ENCODE measurements at places on chromosomes 3 and 15. TPM values are rescaled to one million over a fixed set of nuclear protein-coding genes. Genes with fewer than 3 reads are reported as not detected.

The DUOXA1 gene
- 15.1 TPM for polyA plus RNA-seq

The PLCB2 gene
- 1.1 TPM for polyA plus RNA-seq

The SLC25A26 gene
- polyA plus RNA-seq: 28.9 TPM

The CYP1A1 gene
- 4.8 TPM for polyA plus RNA-seq

The CD200R1L gene
- polyA plus RNA-seq: not detected

The TERC gene
- polyA plus RNA-seq: 0.69 TPM

GRCh38 chr3:127787571-127788365 lies 34.5 kb downstream of the MGLL start:
- no peak for DNase-seq
- H3K4me1 ChIP-seq: peaks cover 28% of the 10 kb centered on the region
- H3K27ac ChIP-seq: no peak overlapping the region
- H3K4me3 ChIP-seq: no peak overlapping the region
- no peaks in the 10 kb centered on the region for H3K27me3 ChIP-seq

GRCh38 chr3:195555110-195555509 lies 12.0 kb upstream of the PPP1R2 start:
- no peaks in the 10 kb centered on the region for H3K36me3 ChIP-seq
- H3K4me3 ChIP-seq: no peak overlapping the region
- peaks cover 4% of the 10 kb centered on the region for H3K27me3 ChIP-seq
- no peaks in the 10 kb centered on the region for H3K4me1 ChIP-seq
- DNase-seq: no peak

GRCh38 chr3:134857776-134858362 lies 62.8 kb downstream of the EPHB1 start:
- no peak overlapping the region for H3K27ac ChIP-seq
- DNase-seq: no peak
- H3K4me3 ChIP-seq: no peak overlapping the region
- H3K27me3 ChIP-seq: no peaks in the 10 kb centered on the region

DNA sequence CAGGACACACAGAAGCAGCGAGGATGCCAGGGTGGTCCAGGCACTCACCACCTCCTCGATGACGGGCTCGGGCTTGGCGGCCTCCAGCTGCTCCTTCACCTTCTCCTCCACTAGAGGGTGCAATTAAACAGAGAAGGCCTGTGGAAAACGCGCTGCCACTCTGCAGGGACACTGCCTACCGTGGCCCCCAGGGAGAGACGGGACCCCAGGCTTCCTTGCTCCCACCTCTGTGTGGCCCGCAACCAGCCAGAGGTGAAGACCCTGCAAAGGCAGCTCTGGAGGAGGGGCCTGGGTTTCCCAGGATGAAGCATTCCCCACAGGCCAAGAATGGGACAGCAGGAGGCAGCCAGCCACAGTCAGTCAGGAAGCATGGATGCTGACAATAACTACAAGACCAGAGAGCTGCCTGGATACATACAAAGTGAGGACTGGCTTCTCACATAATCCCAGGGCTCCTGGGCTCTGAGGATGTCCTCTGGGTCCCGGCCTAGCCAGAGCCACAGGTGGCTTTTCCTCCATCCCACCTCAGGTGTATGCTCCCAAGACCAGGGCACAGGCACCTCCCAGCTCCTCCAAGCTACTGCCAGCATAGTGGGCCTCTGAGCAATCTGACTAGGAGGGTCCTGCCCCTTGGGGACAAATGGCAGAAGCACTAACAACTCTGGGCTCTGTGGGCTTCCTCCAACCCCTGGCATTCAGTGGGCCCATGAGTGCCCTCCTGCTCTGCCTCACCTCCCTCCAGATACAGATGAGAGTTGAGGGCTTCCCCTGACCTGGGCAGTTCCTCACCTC lies 46.2 kb downstream of the PTH1R start:
- H3K27ac ChIP-seq: no peak overlapping the region
- no peaks in the 10 kb centered on the region for H3K27me3 ChIP-seq
- no peaks in the 10 kb centered on the region for H3K4me1 ChIP-seq
- no peak for DNase-seq

DNA sequence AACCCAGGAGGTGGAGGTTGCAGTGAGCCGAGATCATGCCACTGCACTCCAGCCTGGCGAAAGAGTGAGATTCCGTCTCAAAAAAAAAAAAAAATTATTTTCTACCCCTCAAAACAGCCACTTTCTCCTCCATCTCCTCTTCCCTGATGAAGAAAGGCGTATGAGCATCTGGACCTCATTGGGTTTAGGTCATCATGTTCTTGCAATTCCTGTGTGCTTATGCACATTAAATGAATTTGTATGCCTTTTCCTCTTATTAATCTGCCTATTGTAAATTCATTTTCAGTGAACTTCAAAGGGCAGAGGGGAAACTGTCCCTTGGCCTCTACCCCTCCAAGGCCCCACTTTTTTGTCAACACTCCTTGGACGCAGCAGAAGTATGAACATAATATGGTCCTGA lies 117.8 kb downstream of the RPLP1 start:
- no peak overlapping the region for H3K4me3 ChIP-seq
- H3K27ac ChIP-seq: no peak overlapping the region
- no peak for DNase-seq
- H3K27me3 ChIP-seq: peaks cover 33% of the 10 kb centered on the region
- no peaks in the 10 kb centered on the region for H3K4me1 ChIP-seq

DNA sequence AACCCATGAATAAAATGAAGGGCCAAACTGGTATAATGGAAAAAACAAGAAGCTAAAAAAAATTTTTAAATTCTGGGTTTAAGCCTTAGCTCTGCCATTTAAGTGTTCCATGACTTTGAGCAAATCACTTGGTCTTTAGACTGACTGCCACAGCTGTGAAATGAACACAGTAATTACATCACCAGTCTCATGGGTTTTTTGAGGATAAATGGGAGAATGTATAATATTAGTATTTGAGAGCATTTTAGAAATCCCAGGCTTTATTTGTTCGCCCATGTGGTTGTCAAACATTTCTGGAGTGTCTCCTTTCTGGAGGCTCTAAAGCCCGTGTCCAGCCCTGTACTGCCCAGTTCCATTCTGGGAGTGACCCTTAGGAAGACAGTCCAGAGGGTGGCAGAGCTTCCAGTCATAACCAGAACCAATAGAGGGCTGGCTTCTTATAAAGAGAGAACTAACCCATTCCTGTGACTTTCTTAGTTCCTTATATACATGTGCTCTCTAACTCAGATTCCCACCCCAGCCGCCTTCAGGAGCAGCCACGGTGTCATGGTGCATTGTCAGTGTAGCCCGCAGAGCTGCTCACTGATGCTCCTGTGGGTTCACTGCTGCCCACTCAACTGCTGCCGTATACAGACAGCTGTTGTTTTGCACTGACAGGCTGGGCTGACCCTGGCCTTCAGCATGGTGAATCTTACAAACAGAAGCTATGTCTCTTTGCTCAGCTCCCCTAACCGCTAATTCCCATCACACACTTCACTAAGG lies 44.7 kb downstream of the BOC start:
- H3K27ac ChIP-seq: no peak overlapping the region
- no peaks in the 10 kb centered on the region for H3K4me1 ChIP-seq
- H3K4me3 ChIP-seq: no peak overlapping the region
- DNase-seq: no peak
- H3K27me3 ChIP-seq: no peaks in the 10 kb centered on the region

- no peaks in the 10 kb centered on the region for H3K36me3 ChIP-seq
- DNase-seq: no peak
- peaks cover 25% of the 10 kb centered on the region for H3K27me3 ChIP-seq
- H3K27ac ChIP-seq: no peak overlapping the region
- H3K4me3 ChIP-seq: no peak overlapping the region
- no peaks in the 10 kb centered on the region for H3K4me1 ChIP-seq
Observed at GRCh38 chr3:195815169-195815771, 3.5 kb upstream of the MUC4 start.

DNA sequence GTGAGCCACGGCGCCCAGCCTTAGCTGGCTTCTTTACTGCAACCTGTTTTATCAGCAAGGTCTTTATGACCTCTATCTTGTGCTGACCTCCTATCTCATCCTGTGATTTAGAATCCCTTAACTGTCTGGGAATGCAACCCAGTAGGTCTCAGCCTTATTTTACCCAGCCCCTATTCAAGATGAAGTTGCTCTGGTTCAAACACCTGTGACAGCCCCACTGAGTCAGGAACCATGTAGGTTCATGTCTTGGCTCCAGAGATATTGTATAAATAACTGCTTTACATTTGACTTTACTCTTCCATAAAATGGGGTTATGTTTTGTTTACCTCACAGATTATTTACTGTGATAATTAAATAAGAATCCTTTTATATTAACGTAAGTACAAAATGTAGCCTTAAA lies 27.1 kb upstream of the ANO10 start:
- H3K27ac ChIP-seq: no peak overlapping the region
- no peak for DNase-seq
- H3K4me1 ChIP-seq: no peaks in the 10 kb centered on the region
- no peak overlapping the region for H3K4me3 ChIP-seq
- no peaks in the 10 kb centered on the region for H3K36me3 ChIP-seq

DNA sequence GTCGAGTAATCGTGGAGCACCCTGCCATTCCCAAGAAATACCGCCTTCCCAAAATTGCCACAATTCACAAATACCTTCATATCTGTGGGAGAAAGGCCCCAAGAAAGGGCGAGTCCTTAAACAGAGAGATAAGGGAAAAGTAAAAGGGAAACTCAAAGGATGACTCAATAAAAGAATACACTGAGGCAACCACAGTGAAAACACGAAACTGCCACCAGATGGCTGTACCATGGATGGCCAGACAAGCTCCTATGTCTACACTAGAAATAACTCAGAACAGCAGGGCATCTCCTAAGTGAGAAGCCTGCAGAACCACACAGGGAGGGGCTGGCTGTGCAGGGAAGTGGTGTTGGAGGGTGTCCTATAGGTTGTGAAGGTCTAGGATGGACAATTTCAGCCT lies 25.0 kb downstream of the SRGAP3 start:
- DNase-seq: no peak
- no peak overlapping the region for H3K27ac ChIP-seq
- H3K4me1 ChIP-seq: peaks cover 8% of the 10 kb centered on the region
- no peak overlapping the region for H3K4me3 ChIP-seq
- H3K36me3 ChIP-seq: no peaks in the 10 kb centered on the region

DNA sequence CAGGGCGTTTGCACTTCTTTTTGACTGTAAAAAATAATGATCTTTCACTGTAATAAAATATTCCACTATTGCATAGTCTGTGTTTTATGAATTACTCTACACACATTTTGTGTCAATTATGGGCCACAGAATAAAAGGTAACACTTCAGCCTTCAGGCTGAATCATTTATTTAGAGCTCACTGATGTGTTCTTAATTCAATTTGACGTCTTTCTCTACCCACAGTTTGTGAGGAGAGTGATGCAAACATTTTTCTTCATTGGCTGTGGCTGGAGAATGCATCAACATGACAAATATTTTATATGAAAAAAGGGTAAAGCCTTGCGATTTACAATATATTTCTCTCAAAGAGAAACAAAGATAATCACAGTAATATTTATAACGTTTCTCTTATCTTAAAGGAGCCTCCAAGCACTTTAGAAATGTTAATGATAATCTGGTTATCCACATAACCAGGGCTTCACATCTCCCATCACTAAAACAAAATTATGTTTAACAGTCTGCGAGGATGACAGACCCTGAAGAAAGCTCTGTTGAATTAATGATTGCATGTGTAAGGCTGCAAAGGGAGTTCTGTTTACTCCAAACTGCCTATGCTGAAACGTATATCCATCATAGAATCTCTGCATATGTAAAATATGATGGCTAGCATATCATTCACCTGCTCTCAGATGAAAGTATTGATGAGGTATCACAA lies 951.3 kb downstream of the ZPLD1 start:
- H3K36me3 ChIP-seq: no peaks in the 10 kb centered on the region
- no peak for DNase-seq

GRCh38 chr3:131739211-131739610 lies 236.4 kb upstream of the MRPL3 start:
- DNase-seq: no peak
- no peaks in the 10 kb centered on the region for H3K36me3 ChIP-seq
- H3K4me3 ChIP-seq: no peak overlapping the region
- H3K4me1 ChIP-seq: no peaks in the 10 kb centered on the region
- H3K27ac ChIP-seq: no peak overlapping the region

- peaks cover 16% of the 10 kb centered on the region for H3K4me1 ChIP-seq
- no peak overlapping the region for H3K27ac ChIP-seq
- H3K4me3 ChIP-seq: no peak overlapping the region
- DNase-seq: no peak
- no peaks in the 10 kb centered on the region for H3K36me3 ChIP-seq
- H3K27me3 ChIP-seq: no peaks in the 10 kb centered on the region
Observed at GRCh38 chr15:43107751-43108150, 1.9 kb upstream of the UBR1 start.

- peaks cover 19% of the 10 kb centered on the region for H3K27me3 ChIP-seq
- H3K4me1 ChIP-seq: no peaks in the 10 kb centered on the region
- H3K27ac ChIP-seq: no peak overlapping the region
- H3K36me3 ChIP-seq: no peaks in the 10 kb centered on the region
Observed at GRCh38 chr3:59641169-59641899, 591.5 kb upstream of the CFAP20DC start.

- no peak for DNase-seq
- H3K4me3 ChIP-seq: no peak overlapping the region
- no peaks in the 10 kb centered on the region for H3K27me3 ChIP-seq
- H3K4me1 ChIP-seq: peaks cover 18% of the 10 kb centered on the region
- H3K27ac ChIP-seq: no peak overlapping the region
Observed at GRCh38 chr3:142946861-142947260, 16.6 kb downstream of the PAQR9 start.

DNA sequence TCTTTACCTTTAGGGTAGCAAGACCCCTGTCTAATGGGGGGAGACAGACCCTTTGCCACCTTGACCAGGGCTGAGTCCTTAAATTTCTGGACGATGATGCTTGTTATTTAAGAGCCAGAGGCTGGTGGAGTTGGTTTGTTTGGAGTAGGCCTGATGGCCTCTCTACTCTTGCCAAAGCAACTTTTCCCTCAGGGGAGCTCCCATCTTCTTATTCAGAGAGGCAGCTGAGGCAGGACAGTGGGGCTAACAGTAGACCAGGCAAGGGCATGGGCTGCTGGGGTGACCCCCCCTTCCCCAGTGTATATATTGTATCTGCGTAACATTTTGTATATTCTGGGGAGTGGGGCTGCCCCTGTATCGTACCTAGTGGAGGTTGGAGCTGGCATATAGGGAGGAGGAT lies 10.3 kb downstream of the RPS17 start:
- H3K4me3 ChIP-seq: no peak overlapping the region
- no peak for DNase-seq
- H3K27ac ChIP-seq: no peak overlapping the region
- peaks cover 4% of the 10 kb centered on the region for H3K4me1 ChIP-seq
- H3K27me3 ChIP-seq: no peaks in the 10 kb centered on the region

DNA sequence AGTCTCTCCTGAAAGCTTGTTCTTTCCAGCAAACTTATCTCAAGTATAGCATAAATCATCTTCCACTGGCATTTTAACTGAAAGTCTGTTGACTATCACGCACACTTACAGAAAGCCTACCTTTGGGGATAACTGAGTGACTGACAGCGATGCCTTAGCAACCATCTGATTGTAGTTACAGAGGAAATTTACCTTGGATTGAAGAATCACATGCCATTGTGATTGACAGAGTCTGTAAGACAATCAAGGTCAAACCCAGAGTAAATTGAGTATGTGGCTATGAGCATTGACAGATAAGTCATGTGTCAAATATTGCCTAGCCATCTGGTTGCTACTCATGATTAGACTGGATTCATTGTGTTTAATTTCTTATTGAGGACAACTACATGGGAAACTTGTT lies 82.0 kb downstream of the CNTN4 start:
- H3K4me1 ChIP-seq: no peaks in the 10 kb centered on the region
- H3K27me3 ChIP-seq: no peaks in the 10 kb centered on the region
- H3K36me3 ChIP-seq: no peaks in the 10 kb centered on the region
- H3K27ac ChIP-seq: no peak overlapping the region

All from keratinocyte (primary cell).